ENCODE measurements at places on chromosomes 12 and 14. TPM values are rescaled to one million over a fixed set of nuclear protein-coding genes. Genes with fewer than 3 reads are reported as not detected.

GRCh38 chr12:106235770-106236169, 12.1 kb downstream of the CKAP4 start:
- DNase-seq, result no peak

DNA sequence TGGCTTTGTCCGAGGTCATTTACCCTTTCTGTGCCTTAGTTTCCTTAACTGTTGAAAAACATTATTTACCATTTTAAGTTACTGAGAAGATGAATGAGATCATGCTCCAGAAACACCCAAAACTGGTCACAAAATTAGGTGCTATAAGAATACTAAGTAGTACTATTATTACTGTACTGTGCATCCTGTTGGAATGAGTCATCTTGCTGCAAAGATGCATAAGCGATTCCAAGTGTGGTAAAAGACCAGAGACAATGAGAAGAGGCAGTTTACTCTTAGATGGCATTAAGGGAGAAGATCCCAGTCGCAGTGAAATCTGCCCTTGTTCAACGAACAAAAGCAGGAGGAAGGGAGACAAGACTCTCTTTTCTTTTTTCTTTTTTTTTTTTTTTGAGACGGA, 4.2 kb upstream of the PLEKHA5 start:
- no peak for DNase-seq

DNA sequence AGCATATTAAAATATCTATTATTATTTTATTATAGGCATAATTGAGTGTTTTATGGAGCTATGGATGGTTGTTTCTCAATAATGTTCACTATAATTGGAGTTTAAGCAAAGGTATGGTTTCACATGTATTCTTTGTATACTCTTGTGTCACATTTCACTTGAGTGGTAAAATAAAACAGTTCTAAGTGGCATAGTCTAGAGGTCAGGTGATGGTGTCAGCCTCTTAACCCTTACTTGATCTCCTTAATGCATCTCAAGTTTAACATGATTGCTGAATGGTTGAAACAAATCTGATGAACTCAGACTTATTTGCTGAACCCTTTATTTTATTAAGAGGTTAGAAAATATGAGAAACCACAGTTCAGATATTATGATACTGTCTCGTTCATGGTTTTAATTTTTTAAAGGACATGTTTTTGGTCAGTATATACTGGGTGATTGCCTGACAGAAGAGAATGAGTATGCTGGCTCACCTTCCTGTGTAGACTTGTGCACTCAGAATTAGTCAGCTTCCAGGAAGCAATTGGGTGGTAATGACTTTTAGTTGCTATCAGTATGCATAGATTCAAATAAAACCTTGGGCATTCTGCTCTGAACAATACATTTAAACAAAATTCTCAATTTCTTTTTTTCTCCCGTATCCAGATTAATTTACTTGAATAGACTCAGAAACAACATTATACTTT, 464.6 kb downstream of the PCNX1 start:
- DNase-seq, result peak; percentile 73

Gene FAM90A1
- total RNA-seq, result not detected

DNA sequence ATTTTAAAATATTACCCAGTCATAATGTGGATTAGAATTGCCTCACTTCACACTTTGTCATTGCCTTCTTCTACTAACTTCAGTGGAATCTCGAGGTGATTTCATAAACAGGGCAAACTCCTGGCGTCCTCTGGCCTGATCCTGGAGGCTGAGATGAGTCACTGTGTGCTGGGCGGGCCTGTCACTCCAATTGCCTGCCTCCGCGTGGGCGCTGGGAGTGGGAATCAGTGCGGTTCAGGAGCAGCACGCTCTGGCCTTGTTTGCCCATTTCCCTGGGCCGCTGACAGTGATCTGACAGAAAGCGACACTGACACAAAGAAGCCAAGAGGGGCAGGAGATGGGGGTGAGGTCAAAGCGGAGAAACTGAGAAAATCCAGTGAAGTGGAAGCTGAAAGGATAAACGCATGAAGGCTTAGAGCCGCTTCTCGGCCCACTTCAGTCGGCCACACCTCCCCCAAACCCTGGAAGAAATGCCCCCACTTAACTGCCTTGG, 29.7 kb downstream of the LGR5 start:
- DNase-seq, result no peak

Gene POTEG
- not detected for total RNA-seq

DNA sequence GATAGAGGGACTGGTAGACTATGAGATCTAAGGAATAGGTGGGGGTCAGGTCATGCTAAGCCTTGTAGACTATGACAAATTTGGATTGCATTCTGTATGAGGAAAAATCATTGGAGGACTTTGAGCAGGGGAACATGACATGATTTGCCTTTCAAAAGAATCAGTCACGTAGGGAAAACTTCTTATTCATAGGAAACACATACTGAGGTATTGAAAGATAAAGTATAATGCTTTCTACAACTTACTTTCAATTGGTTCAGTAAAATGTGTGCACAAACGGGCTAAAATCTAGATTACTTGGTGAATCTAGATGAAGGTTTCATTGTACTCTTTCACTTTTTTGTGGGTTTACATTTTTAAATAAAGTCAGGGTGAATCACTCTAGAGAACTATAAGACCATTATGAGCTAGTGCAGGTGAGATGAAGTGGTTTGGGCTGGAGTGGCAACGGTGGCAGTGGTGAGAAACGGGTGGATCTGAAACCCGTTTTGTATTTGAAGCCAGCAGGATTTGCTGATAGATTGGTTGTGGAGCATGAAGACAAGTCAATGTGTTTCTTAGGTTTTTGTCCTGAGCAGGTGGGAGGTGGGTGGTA, 6.7 kb downstream of the BBS10 start:
- DNase-seq, result no peak

Gene PPFIBP1
- 88.6 TPM for total RNA-seq

DNA sequence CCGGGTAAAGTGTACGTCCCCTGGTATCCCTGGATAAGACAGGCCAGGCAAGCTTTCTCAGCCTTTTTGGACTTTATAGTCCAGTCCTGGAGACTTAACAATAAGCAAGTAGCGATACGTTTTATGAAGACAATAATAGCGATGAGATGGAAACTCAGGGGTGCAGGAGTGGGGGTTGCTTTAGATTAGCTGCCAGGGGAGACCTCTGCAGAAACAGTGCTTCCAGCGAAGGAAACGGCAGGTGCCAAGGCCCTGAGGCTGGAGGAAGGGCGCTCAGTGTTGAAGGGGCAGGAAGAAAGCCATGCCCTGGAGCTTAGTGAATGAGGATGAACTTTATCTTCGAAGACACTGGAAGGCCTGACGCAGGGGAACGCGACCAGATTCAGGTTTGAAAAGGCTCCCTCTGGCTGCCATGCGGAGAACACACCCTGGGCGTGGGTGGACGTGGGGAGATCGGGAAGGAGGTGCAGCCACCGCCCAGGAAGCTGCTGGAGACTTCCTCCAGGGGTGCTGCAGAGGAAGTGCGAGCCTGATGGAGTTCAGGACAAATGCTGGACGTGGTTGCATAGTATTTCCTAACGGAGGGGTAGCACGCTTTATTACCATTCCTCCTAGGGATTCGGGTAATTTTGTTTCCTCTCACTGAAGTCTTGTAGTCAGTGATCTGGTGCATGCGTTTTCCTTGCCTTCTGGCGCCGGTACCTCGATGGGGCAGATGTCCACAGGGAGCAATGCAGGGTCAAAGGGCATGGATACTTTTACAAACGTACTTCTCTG, 26.1 kb upstream of the UBC start:
- no peak for DNase-seq

DNA sequence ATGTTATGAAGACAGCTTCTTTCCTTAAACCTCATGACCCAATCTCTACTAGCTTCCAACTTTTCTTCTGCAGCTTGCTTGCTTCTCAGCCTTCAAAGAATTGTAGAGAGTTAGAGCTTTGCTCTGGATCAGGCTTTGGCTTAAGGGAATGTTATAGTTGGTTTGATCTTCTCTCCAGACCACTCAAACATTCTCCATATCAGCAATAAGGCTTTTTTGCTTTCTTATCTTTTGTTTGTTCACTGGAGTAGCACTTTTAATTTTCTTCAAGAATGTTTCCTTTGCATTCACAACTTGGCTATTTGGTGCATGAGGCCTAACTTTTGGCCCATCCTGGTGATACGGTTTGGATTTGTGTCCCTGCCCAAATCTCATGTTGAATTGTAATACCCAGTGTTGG, 163.8 kb downstream of the PCNX1 start:
- DNase-seq, result no peak

GRCh38 chr14:52279408-52279807, 11.9 kb downstream of the PTGDR start:
- no peak for DNase-seq

GRCh38 chr12:123034865-123035264, 54.4 kb downstream of the ARL6IP4 start:
- DNase-seq, result peak; percentile 47

GRCh38 chr12:99267038-99267437, 380.5 kb upstream of the GARIN6 start:
- DNase-seq, result no peak

DNA sequence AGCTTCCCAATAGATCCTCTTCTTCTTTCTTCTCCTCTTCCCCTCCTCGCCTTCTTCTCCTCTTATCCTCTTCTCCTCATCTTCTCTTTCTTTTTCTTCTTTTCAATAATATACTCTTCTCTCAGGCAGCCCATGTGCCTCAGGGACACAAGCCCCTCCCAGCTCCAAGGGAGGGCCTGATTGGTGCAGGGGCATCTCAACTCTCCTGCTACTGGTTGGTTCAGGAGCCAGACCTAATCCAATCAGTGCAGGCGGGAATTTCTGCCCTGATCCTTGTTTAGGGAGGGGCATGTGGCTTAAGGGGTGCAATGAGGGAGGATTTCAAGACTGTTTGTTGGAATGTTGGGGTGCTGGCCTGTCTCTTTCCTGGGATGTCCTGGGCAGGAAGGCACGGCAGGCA, 9.0 kb downstream of the SERPINA12 start:
- no peak for DNase-seq

DNA sequence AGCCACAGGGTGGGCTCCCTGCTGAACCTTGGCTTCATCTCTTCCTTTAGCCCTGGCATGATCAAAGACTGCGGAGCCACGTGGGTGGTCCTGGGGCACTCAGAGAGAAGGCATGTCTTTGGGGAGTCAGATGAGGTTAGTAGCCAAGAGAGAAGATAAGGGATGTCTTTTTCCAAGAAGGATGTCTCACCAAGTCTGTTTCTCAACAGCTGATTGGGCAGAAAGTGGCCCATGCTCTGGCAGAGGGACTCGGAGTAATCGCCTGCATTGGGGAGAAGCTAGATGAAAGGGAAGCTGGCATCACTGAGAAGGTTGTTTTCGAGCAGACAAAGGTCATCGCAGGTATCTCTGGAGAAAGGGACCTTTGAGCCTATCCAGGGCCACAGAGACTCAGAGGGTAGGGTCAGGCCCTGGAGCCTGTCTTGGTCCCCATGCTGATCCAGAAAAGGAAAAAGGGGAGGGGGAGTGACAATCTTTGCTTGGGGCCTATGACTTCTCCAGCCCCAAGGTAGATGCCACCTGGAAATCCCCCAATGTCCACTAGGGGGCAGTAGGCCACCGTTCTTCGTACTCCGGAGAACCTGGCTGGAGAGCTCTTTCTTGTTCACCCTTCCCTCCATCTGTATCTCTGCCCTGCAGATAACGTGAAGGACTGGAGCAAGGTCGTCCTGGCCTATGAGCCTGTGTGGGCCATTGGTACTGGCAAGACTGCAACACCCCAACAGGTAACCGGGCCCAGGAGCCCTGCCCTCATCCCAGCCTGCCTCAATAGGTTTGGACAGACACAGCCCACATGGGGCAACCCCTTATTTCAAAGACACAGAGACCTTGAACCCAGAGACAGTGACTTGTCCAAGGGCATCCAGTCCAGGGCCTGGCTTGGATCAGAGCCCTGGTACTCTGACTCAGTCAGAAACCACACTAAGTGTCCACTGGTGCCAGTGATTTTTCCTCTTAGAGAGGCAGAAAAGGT, 2.0 kb downstream of the TPI1 start:
- no peak for DNase-seq

Gene GALNT9
- 0.33 TPM for total RNA-seq

DNA sequence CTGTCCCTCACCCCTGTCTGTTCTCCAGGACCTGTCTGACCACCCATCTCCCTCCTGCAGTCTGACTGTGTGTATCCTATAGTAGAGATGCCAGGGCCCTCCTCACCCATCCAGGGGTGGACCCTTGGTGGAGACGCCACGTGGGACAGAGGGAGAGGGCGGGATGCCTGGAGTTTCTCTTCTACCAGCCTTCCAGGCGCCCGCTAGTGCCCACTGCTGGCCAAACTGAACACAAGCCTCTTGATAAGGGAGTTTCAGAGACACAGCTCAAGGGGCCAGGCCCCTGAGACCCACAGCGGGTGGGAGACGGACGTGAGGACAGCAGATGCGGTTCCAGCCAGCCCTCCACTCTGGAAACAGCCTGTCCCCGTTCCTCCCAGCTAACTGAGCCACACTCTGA, 147.3 kb downstream of the RBM19 start:
- DNase-seq, result no peak

GRCh38 chr14:82725213-82725612, 1191.6 kb upstream of the SEL1L start:
- no peak for DNase-seq

GRCh38 chr12:30755395-30755762, 628 bp upstream of the CAPRIN2 start:
- no peak for DNase-seq

Gene GRIP1
- total RNA-seq, result 9.2 TPM

DNA sequence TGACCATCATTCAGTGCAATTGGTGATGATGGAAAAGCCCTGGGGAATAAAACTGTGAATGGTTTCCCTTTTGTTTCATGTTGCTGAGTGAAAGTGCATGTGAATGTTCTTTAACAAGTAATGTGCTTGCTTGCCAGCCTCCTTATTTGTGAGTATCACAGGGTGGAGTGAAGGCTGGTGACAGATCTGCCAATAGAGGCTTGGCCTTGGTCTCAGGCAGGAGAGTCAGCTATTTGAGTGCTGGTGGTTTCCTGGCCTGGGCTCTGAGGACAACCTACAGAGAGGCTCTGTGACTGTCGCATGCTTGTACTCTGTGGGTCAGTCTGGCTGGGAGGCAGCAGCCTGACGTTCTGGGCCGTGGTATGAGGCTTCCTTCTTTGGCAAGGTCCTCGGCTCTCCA, 20.7 kb downstream of the KRT85 start:
- DNase-seq, result no peak

Gene OR4Q2
- not detected for total RNA-seq

- no peak for DNase-seq
Measured at GRCh38 chr14:65997347-65997746, 488.8 kb upstream of the CCDC196 start.
